ENCODE measurements at places on chromosomes 3 and 15.
A peak's percentile ranks its signal among the peaks of the same experiment; 100 is the strongest.

- no peak for DNase-seq
Measured at GRCh38 chr3:45948311-45948781, 5.1 kb downstream of the CXCR6 start.

GRCh38 chr15:63351170-63351569 is 30.5 kb downstream of the CA12 start:
- no peak for DNase-seq

- DNase-seq = peak; percentile 25
Measured at GRCh38 chr3:122964811-122965210, 62.8 kb downstream of the SEMA5B start.

DNA sequence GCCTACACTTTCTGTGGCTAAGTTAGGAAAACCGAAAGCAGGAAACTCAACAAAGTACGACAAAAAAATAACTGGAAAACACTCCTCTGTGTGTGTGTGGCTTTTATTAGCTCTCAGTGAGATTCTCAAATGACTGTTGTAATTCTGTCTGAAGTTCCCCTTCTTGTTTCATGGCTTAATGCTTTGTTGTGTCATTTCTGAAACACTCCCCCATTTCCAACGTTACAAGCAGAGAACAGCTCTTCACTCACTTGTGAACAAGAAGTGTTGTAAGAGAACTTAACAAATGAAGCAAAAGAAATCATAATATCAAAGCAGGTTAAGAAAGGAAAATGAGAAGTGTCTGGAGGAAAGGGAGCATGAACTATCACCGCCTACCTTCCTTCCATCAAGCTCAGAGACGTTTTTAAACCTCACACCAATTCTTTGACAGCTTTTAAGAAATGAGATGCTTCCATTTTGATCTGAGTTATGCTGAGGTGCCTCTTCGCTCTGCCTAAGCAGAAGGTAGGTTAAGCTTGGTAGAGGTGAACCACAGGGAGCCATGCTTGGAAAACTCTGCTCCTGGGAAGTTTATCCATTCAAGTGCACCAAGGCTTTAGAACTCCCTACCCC is 12.4 kb upstream of the SEC62 start:
- DNase-seq = no peak

- DNase-seq = peak; percentile 40
Measured at GRCh38 chr3:42803414-42804105, 730 bp downstream of the HIGD1A start.

DNA sequence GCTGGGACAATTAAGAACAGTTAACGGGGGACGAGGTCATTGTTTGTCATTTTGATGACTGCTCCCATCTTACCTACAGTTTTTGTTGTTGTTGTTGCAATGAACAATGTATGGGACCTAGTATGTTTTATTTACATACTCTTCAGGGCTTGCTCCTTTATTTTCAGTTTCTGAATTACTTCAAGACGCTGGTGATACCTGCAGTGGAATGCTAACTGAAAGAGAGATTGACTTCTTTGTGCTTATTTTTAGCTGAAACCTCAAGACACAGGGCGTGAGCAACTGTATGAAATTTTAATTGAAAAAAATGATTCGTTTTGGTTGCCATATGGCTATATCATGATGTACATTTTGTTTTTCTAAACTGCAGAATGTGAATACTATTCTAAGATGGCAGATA is 297.9 kb downstream of the EDEM1 start:
- DNase-seq = no peak

DNA sequence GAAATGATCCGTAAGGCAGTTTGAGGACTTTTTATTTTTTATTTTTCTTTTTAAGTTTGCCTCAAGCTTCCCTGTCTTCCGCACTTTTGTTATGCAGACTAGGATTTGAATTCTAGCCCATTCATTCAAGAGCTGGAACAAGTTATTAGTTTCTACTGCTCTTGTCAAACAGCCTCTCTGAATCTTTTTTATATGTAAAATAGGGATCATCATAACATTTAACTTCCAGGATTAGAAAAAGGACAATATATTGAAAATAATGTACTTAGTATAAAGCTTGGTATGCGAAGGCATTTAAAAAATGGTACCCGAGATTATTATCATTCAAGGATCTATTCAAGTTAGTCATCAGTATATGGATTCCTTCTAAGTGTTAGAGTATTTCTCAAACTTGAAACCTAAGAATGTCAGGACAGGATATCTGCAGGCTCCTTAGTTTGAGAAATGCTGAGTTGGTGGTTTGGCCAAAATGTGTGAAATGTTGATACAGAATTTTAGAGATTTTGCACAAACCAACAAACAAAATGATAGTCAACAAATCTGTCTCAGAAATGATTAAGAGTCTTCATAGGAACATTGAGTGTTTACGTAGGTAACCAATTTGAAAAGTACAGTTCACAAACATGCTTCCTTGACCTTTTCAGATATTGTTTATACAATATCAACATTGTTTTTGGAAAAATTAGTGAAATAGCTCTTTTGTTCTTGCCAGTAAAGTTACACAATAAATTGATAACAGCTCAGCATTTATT is 40.5 kb upstream of the IGSF10 start:
- no peak for DNase-seq

DNA sequence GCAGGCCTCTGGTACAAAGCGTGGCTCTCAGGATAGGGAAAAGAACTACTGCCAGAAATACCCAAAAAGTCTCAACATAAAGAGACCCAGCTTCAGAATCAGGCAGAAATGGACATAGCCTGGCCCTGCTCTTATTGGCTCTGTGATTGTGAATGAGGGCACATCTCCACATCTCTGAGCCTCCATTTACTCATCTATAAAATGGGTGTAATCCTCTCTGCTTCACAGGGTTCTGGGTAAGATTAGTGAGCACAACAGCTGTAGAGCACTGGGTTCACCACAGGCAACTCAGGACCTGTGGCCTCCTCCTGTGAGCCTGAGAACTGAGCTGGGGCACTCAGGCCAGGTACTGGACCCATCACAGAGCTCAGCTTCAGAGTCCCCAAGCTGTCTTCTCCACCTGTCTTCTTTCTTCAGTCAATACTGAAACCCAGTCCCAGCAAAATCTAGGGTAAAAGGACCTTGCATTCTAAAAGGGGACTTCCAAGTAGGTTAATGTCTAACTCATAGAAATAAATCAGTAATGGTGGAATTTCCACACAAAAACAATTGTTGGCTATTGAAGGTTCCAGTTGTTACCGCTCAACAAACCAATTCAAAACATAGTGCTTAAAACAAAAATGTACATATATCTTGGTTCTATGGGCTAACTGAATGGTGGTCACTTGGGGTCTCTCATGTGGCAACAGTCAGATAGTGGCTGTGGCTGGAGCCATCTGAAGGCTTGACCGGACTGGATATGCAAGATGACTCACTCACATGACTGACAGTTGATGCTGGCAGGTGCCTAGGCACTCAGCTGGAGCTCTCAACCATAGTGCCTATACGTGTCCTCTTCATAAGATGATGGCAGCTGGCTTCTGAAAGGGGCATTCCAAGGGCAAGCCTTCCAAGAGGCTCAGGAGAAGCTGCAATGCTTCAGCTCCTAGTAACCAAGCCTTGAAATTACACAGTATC is 47.3 kb downstream of the TRIM42 start:
- no peak for DNase-seq

- DNase-seq = no peak
Measured at GRCh38 chr15:43776101-43776717, 557 bp downstream of the ELL3 start.

DNA sequence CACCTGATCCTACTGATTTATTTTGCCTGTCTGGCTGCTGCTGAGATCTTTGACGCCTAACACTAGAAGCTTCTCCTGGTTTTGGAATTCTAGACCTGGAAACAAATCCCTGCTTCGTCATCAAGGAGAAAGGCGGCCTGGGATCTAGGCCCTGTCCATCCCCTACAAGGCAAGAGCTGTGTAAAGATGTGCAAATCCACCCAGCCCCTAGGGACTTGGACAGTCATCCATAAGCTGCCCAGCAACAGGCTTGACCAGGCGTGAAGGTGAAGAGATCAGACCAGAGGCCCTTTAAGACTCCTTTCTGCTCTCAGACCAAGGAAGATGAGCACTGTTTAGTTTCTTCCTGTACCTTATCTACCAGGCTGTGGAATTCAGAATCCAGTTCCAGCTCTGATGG is 32.2 kb downstream of the SLC41A3 start:
- DNase-seq = no peak

- DNase-seq = no peak
Measured at GRCh38 chr3:141371882-141372281, 3.6 kb downstream of the ZBTB38 start.

DNA sequence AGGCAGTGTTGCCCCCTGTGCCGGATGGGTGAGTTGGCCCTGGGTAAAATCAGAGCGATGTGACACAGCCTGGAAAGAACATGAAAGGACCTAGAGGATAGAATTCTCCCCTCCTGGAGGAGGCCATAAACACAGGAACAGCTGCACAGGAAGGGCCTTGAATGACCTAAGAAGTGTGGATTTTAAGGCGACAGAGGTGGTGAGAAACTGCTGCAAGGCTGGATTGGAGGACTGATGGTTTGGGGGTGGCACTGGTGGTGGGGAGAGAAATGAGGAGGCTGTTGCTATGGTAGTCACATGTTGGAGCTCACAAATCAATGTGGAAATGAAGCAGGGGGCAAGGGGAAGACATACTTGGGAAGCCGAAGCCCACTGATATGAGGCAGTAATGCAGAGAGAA is 13.8 kb downstream of the XIRP1 start:
- DNase-seq = no peak

- peak; percentile 99 for DNase-seq
Measured at GRCh38 chr3:194270627-194271459, 80.3 kb downstream of the CPN2 start.

- DNase-seq = no peak
Measured at GRCh38 chr3:151265866-151266265, 12.5 kb downstream of the P2RY14 start.

DNA sequence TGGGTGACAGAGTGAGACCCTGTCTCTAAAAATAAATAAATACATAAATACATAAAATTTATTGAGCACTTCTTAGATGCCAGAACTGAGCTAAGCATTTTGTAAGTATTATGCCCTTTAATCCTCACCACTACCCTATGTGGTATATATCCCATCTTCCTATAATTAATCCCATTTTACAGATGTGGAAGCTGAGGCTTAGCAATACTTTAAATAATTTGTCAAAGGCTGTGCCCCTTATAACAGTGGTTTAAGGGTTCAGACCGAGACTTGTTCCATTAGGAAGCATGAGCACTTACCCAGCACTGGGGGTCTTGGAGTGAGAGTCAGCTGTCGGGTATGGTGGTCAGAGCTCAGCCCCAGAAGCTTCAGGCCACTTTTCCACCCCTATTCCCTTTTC is 7.5 kb upstream of the CHST14 start:
- no peak for DNase-seq

GRCh38 chr3:197820550-197821335 is 29.7 kb downstream of the LRCH3 start:
- DNase-seq = no peak

DNA sequence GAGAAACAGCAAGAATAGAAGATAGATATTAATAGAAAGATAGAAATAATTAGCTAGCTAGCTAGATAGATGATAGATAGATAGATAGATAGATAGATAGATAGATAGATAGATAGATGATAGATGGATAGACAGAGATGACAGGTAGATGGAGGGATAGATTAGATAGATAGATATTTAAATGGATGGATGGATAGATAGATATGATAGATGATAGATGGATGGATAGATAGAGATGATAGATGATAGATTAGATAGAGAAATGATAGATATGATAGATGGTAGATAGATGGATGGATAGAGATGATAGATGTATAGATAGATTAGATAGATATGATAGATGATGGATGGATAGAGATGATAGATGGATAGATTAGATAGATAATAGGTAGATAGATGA is 8.3 kb upstream of the ATP10A start:
- DNase-seq = no peak
